ENCODE measurements at places on chromosomes 7 and 10.

GRCh38 chr7:90690159-90690858 lies 94.2 kb downstream of the CDK14 start:
- DNase-seq = no peak

DNA sequence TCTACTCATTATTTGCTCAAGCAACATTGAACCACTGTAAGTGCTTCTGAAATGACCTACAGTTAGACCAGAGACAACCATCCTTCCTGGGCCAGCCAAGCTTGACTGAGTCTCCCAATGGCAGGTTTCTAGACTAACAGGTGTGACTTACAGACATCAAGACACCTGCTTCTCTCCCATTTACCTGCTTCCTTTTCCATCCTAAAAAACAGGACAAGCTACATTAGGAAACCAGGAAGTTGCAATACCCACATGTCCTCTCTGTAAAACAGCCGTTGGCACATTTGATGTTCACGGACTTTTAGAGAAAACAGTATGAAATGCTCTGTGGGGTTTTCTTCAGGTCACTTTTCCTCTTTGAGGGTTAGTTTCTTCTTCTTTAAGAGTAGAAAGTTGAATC lies 4.0 kb downstream of the HECW1 start:
- DNase-seq = no peak

DNA sequence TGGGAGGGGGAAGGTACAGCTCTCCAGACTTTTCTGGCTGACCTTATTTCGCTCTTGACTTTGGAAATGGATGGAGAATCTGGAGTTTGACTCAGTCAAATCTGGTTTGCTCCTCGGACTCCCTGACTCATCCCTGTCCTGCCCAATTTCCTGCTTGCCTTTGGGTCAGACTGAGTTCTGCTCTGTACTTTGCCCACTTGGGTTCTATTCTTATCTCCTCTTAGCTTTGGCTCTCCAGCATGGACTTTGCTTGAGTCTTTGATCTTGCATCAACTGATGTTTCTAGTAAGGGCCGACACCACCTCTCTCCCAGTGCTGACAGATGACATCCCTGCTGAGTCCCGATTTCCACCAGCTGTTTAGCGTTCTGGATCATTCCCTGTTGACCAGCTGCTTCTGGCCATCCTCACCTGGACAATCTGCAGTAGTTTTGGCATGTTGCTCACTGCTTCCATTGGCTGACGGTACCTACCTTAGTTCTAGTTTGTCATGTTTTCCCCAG lies 335.3 kb downstream of the SUGCT start:
- DNase-seq = peak; percentile 35

- no peak for DNase-seq
These were observed 31.9 kb downstream of the PIP4K2A start for GRCh38 chr10:22682237-22683139.

DNA sequence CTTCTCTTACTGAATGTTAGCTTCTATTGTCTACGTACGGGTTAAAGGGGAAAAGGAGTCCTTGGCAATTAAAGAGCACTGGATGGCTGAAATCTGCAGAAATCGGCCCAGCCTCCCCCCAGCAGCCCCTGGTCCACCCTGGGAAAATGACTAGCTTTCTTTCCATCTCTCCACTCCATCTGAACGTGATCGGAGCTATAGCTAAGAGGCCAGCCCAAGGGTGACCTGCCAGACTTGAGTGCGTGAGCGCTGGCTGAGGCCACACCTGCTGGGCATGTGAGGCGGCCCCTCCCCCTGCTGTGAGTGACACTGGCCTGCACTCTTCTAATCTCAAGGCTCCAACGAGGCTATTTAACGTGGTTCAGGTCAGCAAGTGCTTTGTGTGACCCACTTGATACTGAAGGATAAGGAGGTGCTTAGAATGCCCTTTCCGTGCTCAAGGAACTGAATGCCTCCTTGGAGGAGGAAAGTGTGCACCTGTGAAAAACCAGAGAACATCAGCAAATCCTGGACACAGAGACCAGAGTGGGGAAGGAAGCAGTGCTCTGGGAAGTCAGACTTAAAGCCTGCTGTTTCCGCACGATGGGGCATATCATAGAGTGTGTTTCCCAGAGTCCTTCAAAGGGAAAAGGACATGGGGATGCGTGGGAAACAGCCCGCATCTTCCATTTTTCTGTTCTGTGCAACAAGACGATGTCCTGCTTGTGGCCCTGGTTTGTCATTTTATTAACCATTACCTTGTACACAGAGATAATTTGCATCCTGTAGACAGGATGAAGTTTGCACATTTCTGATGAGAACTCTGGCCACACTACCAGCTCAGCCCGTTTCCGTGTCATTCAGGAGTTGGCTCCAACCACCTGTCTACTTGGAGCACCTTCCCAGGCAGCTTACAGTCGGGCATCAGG lies 12.5 kb upstream of the MNX1 start:
- no peak for DNase-seq

GRCh38 chr7:111173528-111173927 lies 82.6 kb downstream of the LRRN3 start:
- no peak for DNase-seq
